Bronchial smooth muscle cell (primary cell): ENCODE measurements at places on chromosomes 13 and 19. TPM values are rescaled to one million over a fixed set of nuclear protein-coding genes. Genes with fewer than 3 reads are reported as not detected.

The COL5A3 gene
- total RNA-seq: 1.6 and 1.7 TPM in 2 replicates

The KIR2DL3 gene
- total RNA-seq: not detected in 2 replicates

The POLR1G gene
- 1.5 and 2.0 TPM in 2 replicates for total RNA-seq

The KLK11 gene
- 0.17 TPM in 1 of 2 replicates, not detected in the other for total RNA-seq

The DCT gene
- total RNA-seq: under 0.01 and 0.09 TPM in 2 replicates

The SPIB gene
- not detected in 2 replicates for total RNA-seq

The SPACA7 gene
- total RNA-seq: not detected in 2 replicates

The SNRNP70 gene
- 128 and 142 TPM in 2 replicates for total RNA-seq

The SHKBP1 gene
- total RNA-seq: 22.2 and 25.6 TPM in 2 replicates

The FCAR gene
- not detected in 2 replicates for total RNA-seq

The PALM3 gene
- total RNA-seq: 0.16 and 0.17 TPM in 2 replicates

The ADGRE3 gene
- total RNA-seq: not detected in 2 replicates

The FSD1 gene
- total RNA-seq: 11.3 and 14.9 TPM in 2 replicates

The ODAD3 gene
- total RNA-seq: 0.79 and 1.0 TPM in 2 replicates

The TTC9B gene
- total RNA-seq: 0.17 TPM in 1 of 2 replicates, not detected in the other

The KLK15 gene
- 0.09 TPM in 1 of 2 replicates, not detected in the other for total RNA-seq

The RXFP2 gene
- not detected in 2 replicates for total RNA-seq

The P2RY11 gene
- 1.9 and 3.0 TPM in 2 replicates for total RNA-seq

The ZNF302 gene
- total RNA-seq: 16.9 and 19.7 TPM in 2 replicates
